ENCODE measurements at places on chromosomes 13 and 19.

GRCh38 chr13:20106742-20107141, 54.1 kb downstream of the GJA3 start:
- no peak for DNase-seq

GRCh38 chr13:44311011-44311780, 62.4 kb upstream of the SERP2 start:
- DNase-seq = peak; percentile 35

DNA sequence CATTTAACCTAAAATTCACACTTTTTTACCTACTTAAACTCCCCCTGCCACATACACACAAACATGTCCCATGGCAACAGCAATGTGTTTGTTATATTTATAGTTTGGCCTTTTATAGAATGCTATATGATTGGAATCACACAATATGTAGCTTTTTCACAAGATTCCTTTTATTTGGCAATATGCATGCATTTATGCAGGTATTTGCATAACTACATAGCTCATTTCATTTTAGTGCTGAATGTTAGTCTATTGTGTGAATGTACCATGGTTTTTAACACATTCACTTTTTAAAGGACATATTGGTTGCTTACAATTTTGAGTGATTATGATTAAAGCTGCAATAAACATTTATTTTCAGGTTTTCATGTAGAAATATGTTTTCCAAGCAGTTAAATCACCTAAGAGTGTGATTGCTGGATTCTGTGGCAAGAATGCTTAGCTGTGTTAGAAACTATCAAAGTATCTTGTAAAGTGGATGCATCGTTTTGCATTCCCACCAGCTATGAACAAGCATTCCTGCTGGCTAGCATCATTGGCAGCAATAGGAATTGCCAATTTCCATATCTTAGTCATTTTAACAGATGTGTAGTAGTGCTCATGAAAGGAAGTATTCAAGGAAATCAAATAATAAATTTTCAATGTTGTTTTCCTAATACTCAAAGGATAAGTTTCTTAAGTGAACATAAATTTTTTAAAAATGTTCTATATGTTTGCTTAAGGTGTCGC, 557.0 kb downstream of the SLITRK1 start:
- DNase-seq = no peak

GRCh38 chr19:1354970-1355567, 28.6 kb upstream of the NDUFS7 start:
- no peak for DNase-seq

DNA sequence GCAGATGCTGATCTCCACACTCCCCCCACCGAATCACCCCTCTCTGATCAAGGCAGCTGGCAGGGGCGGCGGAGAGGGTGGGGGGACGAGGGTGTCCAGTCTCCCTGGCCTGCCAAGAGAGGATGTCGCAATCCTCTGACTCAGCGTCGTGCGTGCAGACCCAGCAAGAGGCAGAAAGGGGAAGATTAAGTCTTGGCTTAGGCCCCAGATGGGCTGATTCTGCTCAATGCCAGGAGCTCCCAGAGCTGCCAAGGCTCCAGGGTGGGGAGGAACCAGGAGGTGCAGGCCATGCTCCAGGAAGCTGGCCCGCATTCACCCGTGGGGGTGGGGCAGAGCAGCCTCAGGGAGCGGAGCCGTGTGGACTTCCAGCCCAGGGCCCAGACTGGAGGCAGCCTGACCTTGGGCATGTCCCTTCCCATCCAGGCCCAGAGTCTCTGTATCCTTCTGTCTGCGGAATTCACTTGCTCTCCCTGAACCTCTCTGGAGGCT, 6.6 kb upstream of the BCL3 start:
- DNase-seq = peak; percentile 100
